ENCODE measurements at places on chromosomes 11 and 22. TPM values are rescaled to one million over a fixed set of nuclear protein-coding genes. Genes with fewer than 3 reads are reported as not detected.

Gene TTLL12
- 1.3 TPM for polyA plus RNA-seq

Gene ROBO4
- not detected for polyA plus RNA-seq

Gene PPM1F
- polyA plus RNA-seq, result 1.8 TPM

Gene CCDC116
- polyA plus RNA-seq, result not detected

Gene RFPL2
- 6.4 TPM for polyA plus RNA-seq

Gene GPHA2
- not detected for polyA plus RNA-seq

Gene CD3E
- not detected for polyA plus RNA-seq

Gene PLEKHA7
- 0.27 TPM for polyA plus RNA-seq

Gene APOA5
- polyA plus RNA-seq, result not detected

Gene OR2AG1
- polyA plus RNA-seq, result 0.15 TPM

Gene TCN1
- not detected for polyA plus RNA-seq

Gene COX8A
- polyA plus RNA-seq, result 753 TPM

Gene OR52I1
- polyA plus RNA-seq, result not detected

Gene DNAJB7
- polyA plus RNA-seq, result not detected

Gene OR8A1
- not detected for polyA plus RNA-seq

Gene DRICH1
- polyA plus RNA-seq, result not detected

Gene NXPE4
- not detected for polyA plus RNA-seq

Gene OR5B12
- polyA plus RNA-seq, result not detected

Gene NLRP6
- polyA plus RNA-seq, result not detected

Gene NXPE1
- not detected for polyA plus RNA-seq

Gene FAM181B
- polyA plus RNA-seq, result 1.6 TPM

Gene CRYBA4
- not detected for polyA plus RNA-seq

Gene RIMBP3B
- polyA plus RNA-seq, result 0.15 TPM

Gene COMT
- 38.5 TPM for polyA plus RNA-seq

Gene BTBD18
- polyA plus RNA-seq, result not detected

Gene MUC5AC
- not detected for polyA plus RNA-seq

Gene LSP1
- polyA plus RNA-seq, result 6.2 TPM

Gene GDPD4
- polyA plus RNA-seq, result not detected

Gene IFITM1
- polyA plus RNA-seq, result 3.6 TPM

Gene OR2AG2
- polyA plus RNA-seq, result 0.07 TPM

Gene FTH1
- 245 TPM for polyA plus RNA-seq

Gene KREMEN1
- 0.73 TPM for polyA plus RNA-seq

Gene POU2AF2
- not detected for polyA plus RNA-seq

Gene APOL4
- not detected for polyA plus RNA-seq

Gene MS4A2
- polyA plus RNA-seq, result not detected

Gene UPK3A
- not detected for polyA plus RNA-seq

Gene MAP6
- 115 TPM for polyA plus RNA-seq

Gene POU2F3
- polyA plus RNA-seq, result not detected

Gene POTEH
- not detected for polyA plus RNA-seq

Gene ASPHD2
- polyA plus RNA-seq, result 16.1 TPM

Gene NUDT22
- polyA plus RNA-seq, result 9.8 TPM

Gene UBASH3B
- 88.8 TPM for polyA plus RNA-seq

Gene CTSF
- polyA plus RNA-seq, result 17.0 TPM

Data from Purkinje cell (primary cell).